Activated naive CD8-positive, alpha-beta T cell treated with anti-CD3 and anti-CD28 coated beads for 36 hours (primary cell): ENCODE measurements at places on chromosomes 3 and 15. TPM values are rescaled to one million over a fixed set of nuclear protein-coding genes. Genes with fewer than 3 reads are reported as not detected.
A peak's percentile ranks its signal among the peaks of the same experiment; 100 is the strongest.

GRCh38 chr3:161332792-161333191 is 38.5 kb downstream of the SPTSSB start:
- no peak overlapping the region for H3K27ac ChIP-seq
- H3K27me3 ChIP-seq: peaks cover 33% of the 10 kb centered on the region
- DNase-seq: no peak
- H3K36me3 ChIP-seq: no peaks in the 10 kb centered on the region

DNA sequence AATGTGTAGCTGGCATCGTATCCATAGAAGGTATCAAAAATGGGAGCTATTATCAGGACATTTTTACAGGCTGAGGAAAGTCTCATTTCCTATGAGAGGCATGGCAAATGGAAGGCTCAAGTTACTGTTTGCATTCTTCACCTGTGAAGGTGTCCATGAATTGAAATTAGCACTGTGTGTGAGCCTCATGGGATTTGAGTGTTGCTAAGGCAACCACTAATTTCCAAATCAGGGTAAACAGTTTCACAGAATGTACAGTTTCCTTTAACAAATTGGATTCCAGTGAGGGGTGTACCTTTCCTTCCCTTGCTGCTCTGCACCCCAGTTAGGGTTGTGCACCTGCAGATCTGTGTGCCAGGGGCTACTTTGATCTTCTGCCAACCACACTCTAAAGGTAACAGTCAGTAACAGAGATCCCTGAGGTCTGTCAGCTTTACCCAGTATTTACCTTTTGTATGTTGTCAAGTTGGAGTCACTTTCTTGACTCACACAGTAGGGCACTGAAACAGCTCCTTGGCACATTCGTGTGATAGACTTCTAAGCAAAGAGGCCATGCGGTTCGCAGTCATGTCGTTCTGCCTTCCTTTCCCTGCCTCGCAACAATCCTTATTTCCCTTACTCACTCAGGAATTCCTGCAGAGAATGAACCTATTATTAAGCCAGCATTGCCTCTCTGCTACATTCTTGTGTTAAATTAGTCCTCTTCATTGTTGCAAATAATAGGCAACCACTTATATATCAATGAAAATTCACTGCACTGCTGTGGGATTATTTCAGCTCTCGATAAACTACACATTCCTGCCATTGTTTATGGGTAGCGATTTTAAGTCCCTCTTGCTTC is 129.8 kb upstream of the GBE1 start:
- no peak for DNase-seq
- H3K4me3 ChIP-seq: no peak overlapping the region
- no peak overlapping the region for H3K27ac ChIP-seq
- H3K27me3 ChIP-seq: no peaks in the 10 kb centered on the region
- no peaks in the 10 kb centered on the region for H3K4me1 ChIP-seq

- peaks cover 9% of the 10 kb centered on the region for H3K27me3 ChIP-seq
- H3K4me3 ChIP-seq: no peak overlapping the region
- DNase-seq: no peak
- no peaks in the 10 kb centered on the region for H3K36me3 ChIP-seq
- H3K27ac ChIP-seq: no peak overlapping the region
Measured at GRCh38 chr3:39250116-39250747, 29.6 kb downstream of the CX3CR1 start.

DNA sequence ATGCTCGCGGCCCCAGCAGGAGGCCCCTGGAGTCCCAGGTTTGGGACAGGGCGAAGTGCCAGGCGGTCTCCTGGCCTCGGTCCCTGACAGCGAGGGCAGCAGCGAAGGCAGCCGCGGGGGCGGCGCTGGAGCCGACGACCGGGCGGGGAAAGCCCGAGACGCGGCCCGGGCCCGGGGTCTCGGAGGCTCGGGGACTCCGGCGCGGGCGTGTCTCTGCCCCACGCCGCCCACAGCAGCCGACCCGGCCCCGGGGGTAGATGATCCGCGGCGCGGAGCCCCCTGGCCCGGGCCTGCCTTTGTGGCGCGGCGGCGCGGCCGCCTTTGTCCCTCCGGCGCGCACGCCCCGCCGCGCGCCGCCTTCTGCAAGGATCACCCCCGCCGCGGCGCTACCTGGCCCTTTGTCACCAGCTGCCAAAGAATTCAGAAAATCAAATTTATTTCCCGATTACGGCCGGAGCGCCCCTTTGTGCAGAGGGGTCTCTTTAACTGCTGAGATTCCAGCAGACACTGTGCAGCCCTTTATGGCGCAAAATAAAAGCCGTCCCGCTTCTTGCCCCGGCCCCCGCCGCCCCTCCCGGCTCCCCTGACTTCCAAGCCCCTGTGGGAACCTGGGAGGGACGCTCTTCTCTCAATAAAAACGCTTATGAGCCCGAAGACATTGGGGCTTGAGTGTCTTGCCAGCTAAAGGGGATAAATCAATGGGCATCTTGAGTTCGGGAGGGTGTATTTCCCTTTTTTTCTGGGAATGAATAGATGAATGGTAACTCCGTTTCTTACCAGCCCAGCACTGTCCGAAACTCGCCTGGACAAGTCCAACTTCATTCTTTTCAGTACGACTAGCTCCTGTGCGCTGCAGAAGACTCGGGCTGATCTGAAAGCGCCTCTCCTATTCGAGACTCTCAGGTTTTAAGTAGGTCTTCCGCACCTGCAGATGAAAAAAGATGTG is 68.4 kb downstream of the HES1 start:
- peaks cover 56% of the 10 kb centered on the region for H3K27me3 ChIP-seq
- H3K4me3 ChIP-seq: peak overlapping the region; percentile 64
- peak; percentile 34 for DNase-seq
- H3K4me1 ChIP-seq: peaks cover 15% of the 10 kb centered on the region

- no peak overlapping the region for H3K4me3 ChIP-seq
- no peak overlapping the region for H3K27ac ChIP-seq
- DNase-seq: no peak
Measured at GRCh38 chr3:32308378-32308777, 69.9 kb downstream of the CMTM8 start.

The MYRIP gene
- total RNA-seq: not detected

DNA sequence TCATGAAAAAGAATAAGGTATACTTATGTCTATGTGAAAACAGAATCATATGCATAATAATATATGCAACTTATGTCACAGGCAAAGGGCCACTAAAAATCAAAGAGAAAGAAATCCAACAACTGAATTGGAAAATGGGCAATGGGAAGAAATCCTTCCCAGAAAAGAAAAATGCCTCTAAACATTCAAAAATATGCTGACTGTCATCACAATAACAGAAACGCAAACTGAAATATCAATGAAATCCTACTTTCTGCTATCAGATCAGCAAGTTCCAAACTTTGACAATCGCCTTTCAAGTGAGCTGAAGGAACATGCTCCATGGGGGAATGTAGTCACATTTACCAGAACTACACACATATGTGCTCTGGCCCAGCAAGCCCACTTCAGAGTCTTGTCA is 99.4 kb upstream of the KLF13 start:
- no peaks in the 10 kb centered on the region for H3K27me3 ChIP-seq
- no peak overlapping the region for H3K27ac ChIP-seq
- no peak overlapping the region for H3K4me3 ChIP-seq
